ENCODE measurements at places on chromosomes 7 and 10.
A peak's percentile ranks its signal among the peaks of the same experiment; 100 is the strongest.

GRCh38 chr7:37284805-37285231 is 163.8 kb downstream of the ELMO1 start:
- DNase-seq, result no peak

DNA sequence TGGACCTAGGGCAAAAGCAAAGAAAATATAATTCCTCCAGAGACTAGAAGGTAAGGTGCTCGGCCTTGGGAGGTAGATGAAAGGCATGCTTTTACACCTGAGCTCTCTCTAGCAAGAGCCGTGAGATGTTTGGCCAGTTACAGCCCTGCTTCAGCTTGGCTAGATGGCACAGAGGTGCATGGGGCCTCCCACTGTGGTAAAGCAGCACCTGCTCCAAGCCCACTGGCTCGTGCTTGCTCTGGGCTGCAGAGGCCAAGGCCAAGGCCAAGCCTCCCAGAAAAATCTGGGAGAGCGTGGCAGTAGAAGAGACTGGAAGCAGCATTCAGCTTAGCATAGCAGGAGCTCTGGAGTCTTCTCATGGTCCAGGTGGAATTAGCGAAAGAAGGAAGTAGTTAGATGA is 31.0 kb upstream of the OPALIN start:
- no peak for DNase-seq

DNA sequence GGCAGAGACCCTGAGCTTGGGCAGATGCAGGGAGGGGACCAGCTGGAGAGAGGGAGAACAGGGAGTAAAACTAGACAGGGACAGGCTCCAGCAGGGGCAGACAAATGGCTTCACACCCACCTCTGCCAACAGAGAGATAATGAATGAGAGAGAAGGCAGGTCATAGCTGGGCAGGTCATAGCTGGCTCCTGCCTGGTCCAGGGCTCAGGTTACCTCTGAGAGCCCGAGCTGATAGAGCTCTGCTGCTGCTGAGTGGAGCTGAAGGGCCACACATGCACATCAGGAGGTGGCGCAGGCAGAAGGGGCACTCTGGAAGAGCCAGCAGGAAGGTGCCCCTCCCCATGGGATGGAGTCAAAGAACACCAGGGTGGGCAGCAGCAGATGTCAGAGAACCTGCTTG is 154.2 kb downstream of the GFRA1 start:
- no peak for DNase-seq

DNA sequence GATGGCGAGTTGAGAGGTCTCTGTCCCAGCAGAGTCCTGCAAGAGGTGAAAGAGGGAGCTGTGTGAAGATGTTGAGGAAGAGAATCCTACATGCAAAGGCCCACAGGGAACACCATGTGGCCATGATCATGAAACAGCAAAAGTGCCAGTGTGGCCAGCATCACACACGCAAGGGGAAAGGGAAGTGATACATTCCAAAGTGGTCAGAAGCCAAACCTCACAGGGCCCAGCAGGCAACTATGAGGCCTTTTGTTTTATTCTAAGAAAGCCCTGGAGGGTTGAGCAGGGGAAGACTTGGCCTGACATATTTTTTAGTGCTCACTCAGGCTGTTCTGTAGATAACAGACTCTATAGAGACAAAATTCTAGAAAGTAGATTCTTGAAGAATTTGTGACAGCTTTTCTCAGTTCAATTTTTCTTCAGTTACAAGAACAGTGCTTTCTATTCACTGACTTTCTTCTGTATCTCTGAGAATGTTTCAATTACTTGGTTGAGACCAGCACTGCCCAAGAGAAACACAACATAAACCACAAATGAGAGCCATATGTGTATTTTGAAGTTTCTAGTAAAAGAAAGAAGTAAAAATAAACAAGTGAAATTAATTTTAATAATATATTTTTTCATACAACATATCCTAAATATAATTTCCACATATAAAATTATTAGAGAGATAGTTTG is 82.3 kb downstream of the HTR7 start:
- DNase-seq, result peak; percentile 34

- DNase-seq, result no peak
Observed at GRCh38 chr10:3391657-3392056, 219.1 kb upstream of the PITRM1 start.

- DNase-seq, result no peak
Observed at GRCh38 chr10:75620356-75620755, 188.9 kb downstream of the LRMDA start.

GRCh38 chr7:51043461-51043860 is 260.8 kb upstream of the GRB10 start:
- DNase-seq, result no peak

GRCh38 chr7:16171928-16172327 is 249.4 kb downstream of the CRPPA start:
- DNase-seq, result no peak

DNA sequence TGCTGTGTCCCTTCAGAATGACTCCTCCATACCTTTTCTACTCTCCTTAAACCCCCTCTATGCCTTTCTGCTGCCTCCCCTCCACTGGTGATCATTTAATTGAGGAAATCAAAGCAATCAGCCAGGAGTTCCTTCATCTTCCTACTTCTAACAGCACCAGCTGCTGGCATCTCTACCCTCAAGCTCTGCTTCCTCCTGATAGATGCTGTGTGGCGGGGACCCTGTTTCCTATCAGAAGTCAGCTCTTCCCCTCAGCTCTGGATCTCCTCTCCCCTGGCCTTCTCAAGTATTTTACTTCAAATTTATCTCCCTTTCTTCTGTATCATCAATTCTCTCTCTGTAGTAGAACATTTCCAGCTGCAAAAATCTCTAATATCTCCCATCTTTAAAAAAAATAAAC is 183.7 kb downstream of the ELMO1 start:
- no peak for DNase-seq

DNA sequence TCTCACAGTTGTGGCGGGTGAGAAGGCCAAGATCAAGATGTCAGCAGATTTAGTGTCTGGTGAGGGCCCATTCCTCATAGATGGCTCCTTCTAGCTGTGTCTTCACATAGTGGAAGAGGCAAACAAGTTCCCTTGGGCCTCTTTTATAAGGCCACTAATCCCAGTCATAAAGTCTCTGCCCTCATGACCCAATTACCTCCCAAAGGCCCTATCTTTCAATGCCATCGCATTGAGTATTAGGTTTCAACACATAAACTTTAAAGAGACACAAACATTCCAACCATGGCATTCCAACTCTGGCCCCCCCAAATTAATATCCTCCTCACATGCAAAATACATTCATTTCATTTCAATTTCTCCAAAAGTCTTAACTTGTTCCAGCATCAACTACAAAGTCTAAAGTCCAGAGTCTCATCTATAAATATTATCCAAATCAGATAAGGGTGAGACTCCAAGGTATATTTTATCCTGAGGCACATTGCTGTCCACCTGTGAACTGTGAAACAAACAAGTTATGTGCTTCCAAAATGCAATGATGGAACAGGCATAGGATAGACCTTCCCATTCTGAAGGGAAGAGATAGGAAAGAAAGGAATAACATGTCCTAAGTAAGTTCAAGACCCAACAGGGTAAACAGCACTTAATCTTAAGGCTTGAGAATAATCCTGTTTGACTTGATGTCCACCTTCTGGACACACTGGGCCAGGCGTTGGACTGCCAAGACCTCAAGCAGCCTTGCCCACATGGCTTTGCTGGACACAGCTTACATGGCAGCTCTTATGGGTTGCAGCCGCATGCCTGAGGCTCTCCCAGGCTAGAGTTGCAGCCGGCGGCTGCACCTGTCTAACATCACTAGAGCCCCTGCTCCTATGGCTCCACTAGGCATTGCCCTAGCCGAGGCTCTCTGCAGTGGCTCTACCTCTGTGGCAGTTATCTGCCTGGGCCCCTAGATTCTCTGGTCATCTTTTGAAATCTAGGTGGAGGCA is 312.8 kb downstream of the TNS3 start:
- DNase-seq, result no peak

DNA sequence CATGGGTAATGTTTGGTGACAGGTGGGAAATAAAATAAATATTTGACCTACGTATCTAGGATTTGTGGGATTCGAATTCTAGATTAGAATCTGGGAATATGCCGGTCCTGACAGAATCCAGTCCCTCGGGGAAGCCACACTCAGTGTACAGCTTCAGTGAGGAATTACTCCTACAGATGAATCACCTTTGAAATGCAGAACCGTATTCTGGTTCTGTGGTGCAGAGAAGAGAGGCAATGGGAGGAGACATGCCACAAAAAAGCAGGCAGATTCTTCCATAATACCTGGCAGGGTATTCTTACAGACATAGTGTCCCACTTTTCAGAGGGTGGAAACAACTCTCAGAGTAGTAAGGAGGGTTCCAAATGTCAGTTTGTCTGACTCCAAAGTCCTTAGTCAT is 286.9 kb downstream of the SORCS1 start:
- DNase-seq, result no peak

DNA sequence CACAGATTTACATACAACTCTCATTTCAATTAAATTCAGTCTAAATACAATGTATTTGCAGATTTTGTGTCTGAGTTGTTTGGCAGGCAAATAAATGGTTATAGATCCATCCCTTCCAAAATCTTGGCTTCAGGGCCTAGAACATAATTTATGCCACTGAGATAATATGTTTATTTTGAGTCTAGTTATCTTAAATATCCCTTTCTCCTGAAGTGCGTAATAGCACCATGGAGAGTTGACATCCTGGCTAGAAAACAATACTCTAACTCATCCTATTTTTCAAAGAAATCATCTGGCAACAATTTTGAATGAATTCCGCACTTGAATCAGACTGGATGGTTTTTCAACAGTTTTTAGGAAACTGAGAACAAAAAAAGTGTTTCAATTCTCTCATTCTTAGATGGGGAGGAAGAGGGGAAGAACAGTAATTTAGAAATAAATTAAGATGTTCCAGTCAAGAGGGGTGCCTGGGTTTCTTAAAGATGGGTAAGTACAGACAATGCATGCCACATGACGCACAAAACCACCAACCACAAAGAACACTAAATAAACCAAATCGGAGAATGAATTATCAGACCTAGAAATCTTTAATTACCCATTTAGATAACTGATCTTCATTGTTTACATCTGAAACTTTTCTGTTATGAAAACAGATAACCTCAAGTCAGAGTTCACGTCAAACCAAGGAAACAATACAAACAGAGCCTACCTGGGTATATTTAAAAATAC is 228.7 kb upstream of the PTN start:
- DNase-seq, result no peak

DNA sequence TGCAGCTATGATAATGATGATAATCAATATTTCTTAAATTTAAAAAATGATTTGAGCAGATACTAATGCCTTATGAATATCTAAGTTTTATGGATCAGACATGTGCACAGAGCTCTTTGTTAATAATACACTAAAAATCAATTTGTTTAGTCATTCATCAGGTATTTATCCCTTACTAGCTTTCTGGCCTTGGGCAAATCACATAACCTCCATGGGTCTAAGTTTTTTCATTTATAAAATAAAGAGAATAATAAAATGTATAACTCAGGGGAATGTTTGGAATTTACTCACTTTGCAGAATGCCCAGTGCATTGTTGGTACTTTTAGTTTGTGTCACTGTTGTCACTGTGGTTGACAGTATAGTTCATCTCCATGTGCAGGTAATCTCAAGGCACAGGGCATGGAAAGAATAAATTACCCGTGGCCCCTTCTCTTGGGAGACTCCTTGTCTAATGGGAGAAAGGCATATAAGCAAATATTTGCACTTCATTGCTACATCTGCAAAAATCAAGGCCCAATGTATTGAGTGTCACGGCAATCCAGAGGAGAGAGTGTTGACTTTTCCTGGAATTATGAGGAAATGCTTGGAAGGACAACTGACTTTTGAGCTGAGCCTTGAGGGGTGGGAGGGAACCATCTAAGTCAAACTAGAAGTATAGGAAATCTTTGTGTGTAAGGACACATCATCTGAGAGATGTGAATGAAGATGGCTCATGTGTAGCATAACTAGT is 64.7 kb upstream of the CTTNBP2 start:
- DNase-seq, result no peak

GRCh38 chr10:117541909-117542705 is 439 bp upstream of the EMX2 start:
- peak; percentile 21 for DNase-seq

- no peak for DNase-seq
Observed at GRCh38 chr10:72720814-72721660, 29.1 kb downstream of the MCU start.

DNA sequence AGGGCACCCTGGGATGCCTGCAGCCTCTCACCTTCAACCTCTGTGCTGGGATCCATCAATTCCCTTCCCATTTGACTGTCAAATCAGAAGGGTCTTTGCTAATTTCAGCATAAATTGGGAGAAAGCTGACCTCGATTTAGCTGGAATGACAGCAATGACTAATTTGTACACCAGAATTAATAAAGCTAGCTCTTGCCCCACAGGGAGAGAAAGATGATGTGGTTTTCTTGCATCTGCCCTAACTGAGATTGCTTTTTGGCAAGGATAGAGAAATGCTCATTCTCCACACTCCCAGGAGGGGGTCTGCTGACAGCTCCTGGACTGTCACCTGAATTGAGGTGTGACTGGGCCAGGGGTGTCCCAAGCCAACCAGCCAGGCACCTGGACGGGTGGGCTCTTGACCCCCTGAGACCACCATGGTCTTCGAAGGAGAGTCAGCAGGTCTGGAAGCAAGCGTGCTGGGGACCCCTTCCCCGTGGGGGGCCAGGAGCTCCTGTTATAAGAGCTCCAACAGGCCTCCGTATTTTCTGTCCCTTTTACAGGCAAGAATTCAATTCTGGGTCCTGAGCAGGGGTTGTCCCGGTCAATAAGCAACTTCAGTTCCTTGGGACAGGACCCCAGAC is 42.1 kb downstream of the RBM17 start:
- DNase-seq, result no peak

DNA sequence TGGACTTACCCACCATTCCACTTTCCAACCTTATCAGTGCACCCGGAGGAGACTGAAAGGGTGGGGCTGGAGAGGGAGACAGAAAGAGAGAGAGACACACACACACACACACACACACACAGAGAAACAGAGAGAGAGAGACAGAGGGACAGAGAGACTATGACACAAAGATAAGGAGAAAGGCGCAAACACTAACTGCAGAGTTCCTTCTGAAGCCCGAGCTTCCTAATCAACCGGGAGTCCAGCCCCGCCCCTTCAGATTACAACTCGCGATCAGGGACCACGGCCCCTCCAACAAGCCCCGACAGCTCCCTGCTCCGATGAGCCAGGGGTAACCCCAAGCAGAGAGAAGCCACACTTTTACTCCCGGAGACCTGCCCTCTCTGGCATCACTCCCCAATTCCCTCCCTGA is 499 bp downstream of the GAL3ST4 start:
- peak; percentile 21 for DNase-seq

- DNase-seq, result no peak
Observed at GRCh38 chr7:22195397-22196172, 161.4 kb downstream of the RAPGEF5 start.

- no peak for DNase-seq
Observed at GRCh38 chr7:102425639-102426267, 7.6 kb upstream of the ORAI2 start.

DNA sequence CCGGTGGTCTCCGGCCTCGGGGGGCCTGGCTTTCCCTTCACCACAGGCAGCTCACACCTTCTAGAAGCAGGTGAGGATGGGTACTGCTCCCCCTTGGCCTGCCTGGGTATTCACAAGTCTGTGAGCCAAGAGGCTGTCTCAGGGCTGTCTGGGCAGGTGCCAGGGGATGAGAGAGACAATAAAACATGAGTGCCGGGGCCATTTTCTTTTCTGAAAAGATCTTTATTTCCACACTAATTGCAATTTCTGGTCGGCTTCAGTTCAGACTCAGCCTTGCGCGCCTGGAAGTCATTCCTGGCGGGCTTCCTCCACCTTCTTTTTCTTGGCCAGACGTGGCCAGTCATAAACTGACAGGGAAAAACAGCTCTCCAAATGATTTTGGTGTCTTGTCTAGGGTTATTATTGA is 171.2 kb downstream of the ARHGAP12 start:
- no peak for DNase-seq
